ENCODE measurements at places on chromosomes 4 and X.

GRCh38 chrX:112857478-112857878 is 16.8 kb upstream of the AMOT start:
- DNase-seq: no peak

GRCh38 chr4:7787681-7788141 is 151.9 kb downstream of the AFAP1 start:
- DNase-seq: no peak

DNA sequence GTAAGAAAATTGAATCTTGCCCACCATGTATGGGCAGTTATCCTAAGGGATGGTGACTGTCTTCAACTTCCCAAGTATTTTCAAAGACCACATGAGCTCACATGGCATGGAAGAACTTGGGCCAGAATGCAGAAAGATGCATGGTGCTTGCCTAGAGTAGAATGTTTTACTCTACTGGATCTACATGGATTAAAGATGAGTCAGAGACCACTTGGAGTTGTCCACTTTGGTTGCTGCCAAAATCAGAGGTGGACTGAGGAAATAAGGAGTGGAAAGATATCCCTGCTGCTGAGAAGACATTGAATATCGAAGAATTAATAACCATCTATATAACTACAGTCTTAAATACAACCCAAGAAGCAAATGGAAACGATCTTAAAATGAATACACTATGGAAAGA is 498.1 kb downstream of the NLGN4X start:
- no peak for DNase-seq

DNA sequence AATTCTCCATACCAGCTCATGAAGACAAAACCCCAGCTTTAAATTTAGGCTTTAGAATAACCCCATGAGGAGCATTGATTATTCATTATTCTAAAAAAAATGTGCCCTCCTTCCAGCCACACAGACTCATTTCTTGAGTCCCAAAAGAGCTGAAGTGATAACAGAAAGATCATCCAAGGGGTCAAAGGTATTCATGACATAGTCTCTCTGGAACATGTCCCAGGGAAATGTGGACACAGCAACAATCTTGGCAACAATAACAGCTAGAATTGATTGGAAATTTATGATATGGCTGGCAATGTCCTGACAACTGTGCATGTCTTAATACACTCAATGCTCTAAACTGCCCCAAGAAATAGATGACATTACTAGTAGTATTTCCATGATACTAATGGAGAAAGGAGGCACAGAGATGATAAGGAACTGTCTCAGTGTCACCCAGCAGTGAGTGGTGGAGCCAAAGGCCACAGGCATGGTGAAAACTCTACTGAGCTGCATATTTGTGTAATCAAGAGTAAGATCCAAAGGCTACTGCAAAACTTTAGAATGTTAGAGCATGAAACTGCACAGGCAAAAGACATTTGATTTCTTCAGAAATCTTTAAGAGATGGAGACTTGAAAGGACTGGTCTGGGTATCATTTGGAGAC is 37.3 kb upstream of the XAGE1B start:
- DNase-seq: no peak

- no peak for DNase-seq
These were observed 22.6 kb downstream of the IRF2 start for GRCh38 chr4:184451726-184452125.

DNA sequence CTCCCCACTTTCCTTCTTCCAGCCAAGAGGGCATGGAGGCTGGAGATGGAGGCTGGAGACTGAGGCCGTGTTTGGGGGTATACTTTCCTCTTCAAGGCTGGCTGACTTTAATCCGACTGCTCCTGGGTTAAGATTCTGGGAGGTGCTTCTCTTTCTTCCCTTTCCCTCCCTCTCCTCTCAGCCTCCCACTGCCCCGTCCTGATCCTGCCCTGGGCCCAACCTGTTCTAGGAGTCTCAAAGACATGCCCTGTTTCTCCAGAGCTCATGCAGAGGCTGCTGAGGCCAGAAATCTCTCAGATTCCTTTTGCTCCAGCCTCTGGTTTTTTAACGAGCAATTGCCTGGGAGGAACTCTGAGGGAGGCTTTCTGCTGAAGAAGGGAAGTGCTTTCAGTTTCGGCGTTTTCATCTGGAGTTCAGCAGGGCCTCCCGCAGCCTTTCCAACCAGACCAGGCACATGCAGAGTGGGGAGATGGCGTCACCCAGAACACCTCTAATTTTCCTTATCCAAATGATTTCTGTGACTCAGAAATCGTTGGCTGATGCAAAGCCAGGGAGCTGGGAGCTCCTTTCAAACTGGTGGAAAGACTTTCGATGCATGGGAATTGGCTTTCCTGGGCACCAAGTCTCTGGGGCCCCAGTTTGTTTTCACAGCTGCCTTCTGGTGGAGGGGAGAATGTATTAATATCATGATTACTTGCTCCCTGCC is 34.5 kb upstream of the FAM9C start:
- no peak for DNase-seq

GRCh38 chrX:39152106-39152649 is 350.9 kb downstream of the MID1IP1 start:
- DNase-seq: no peak

GRCh38 chrX:152821145-152821765 is 9.3 kb downstream of the CETN2 start:
- no peak for DNase-seq

DNA sequence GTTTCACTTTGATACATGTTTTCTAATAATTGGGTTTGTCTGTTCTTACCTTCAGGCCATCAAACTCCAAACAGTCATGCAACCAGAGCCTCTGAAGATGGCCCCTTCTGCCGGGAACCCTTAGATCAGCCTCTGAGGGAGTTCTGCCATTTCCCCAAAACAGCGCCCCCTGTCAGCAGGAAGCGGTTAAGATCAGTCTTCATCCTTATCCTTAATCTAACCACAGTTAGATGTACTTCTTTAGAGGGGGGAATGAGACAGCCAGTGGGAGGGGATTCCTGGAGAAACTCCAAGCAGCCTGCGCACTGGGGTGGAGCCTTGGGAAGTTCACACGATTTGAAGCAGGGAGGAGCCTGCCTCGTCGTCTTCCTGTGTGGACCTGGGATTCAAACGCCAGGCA is 185.4 kb downstream of the INPP4B start:
- DNase-seq: no peak

- no peak for DNase-seq
These were observed 5.3 kb upstream of the FHIP1A start for GRCh38 chr4:151403656-151404055.

GRCh38 chrX:118723376-118723775 is 4.0 kb upstream of the IL13RA1 start:
- no peak for DNase-seq

- DNase-seq: no peak
These were observed 27.9 kb downstream of the PKD2 start for GRCh38 chr4:88035292-88035691.

DNA sequence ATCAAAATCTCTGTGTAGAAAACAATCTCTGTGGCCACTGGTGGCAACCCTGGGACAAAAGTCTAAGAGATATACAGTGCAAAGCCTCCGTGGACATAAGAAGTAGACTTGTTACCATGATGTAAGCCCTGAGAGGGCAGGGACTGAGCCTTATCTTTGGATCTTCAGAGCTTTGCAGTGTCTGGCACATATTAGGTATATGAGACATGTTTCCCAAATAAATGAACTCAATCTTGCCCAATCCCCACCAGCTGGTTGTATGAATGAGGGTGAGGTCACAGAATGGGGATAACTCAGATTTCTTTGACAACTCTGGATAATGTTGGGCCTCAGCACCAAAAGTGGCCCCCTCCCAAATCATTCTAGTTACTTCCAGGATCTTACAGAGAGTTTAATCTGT is 511.4 kb upstream of the DIPK2B start:
- DNase-seq: no peak

GRCh38 chr4:11624370-11624769 is 195.7 kb upstream of the HS3ST1 start:
- no peak for DNase-seq

All from activated CD4-positive, CD25-positive, alpha-beta regulatory T cell treated with anti-CD3 and anti-CD28 coated beads, Interleukin-2, amount 50 U/mL, for 16 hours (primary cell).